ENCODE measurements at places on chromosomes 16 and 17. TPM values are rescaled to one million over a fixed set of nuclear protein-coding genes. Genes with fewer than 3 reads are reported as not detected.

DNA sequence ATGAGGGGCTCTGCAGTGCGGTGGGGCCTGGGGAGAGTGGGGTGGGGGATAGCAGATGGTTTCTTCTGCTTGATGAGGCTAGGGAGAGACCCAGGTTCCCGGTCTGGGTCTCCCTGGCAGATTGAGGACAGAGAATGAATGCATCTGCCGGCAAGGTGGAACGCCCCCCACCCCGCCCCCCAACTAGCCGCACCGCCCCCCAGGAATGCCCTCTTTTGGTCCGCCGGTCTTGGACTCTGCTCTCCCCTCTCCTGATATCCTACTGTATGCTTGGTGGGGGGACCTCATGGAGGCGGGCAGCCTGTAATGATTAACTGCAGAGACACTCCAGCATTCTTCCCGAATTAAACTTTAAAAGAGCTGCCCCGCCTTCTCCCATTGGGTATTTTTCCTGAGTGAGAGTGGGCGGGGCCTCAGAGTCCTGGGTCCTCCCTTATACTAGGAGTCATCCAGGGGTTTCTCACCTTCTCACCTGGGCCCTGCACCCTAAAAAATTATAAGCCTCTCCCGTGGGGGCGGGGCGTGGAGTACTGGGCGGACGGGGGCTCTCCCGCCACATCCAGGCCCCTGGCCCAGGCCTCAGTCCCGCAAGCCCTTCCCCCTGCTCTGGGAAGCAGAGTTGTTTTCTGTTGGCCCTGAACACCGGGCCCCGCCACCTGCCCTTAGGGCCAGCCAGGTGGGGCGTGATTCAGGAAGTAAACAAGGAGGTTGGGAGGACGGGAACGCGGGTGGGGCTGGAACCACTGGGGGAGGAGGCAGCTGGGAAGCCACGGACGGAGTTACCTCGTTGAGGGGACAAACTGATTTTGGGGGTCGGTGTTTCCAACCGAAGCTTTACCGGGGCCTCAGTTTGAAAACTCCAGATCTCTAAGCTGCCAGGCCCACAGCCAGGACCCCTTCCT, 1.5 kb downstream of the GRB7 start:
- H3K27ac ChIP-seq = no peak overlapping the region
- peaks cover 25% of the 10 kb centered on the region for H3K4me1 ChIP-seq
- no peak for DNase-seq
- peaks cover 9% of the 10 kb centered on the region for H3K27me3 ChIP-seq

Gene TBC1D26
- total RNA-seq = 0.14 TPM

- no peaks in the 10 kb centered on the region for H3K36me3 ChIP-seq
- H3K27ac ChIP-seq = peak within 1 kb of the TSS; percentile 14
- peak within 1 kb of the TSS; percentile 48 for H3K4me3 ChIP-seq
- DNase-seq = peak; percentile 18
These were observed at the start of gene MC1R for GRCh38 chr16:89918453-89919347. Gene MC1R (plus strand): TSS chr16:89918862. CDS start chr16:89919259, 397 bp downstream.

DNA sequence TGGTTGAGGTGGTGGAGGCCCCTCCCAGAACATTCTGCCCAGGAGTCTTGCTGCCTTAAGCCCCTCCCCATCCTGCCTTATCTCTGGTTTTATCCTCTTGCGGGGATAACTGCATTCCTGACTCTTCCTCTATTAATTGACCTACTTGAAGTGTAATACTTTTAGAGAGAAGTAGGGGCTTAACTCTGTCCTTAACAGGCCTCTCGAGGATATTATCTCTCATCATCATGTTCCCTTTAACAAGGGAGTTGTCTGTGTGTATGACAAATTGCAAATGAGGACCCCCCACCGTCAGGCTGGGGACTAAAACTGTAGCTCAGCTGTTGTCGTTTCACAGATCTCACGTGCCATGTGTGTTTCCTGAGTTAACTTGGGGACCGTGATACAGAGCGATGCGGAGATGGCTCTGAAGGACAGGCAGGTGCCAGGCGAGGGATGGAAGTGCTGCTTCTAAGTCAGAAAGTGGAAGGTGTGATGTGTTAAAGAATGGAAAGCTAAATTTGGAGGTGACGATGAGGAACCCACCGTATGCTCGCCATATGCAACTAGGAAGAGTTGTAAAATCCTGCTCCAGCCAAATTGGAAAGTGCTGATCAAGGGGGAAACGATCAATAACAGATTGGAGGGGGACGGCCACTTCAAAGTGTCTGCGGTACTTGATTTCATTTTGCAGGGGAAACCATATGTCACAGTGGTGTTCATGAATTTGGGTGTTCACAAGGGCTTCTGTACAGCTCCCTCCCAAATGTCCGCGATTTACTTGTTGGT, 106.3 kb downstream of the RPTOR start:
- no peak for DNase-seq
- H3K4me1 ChIP-seq = peaks cover 37% of the 10 kb centered on the region
- H3K36me3 ChIP-seq = no peaks in the 10 kb centered on the region
- H3K4me3 ChIP-seq = no peak overlapping the region

DNA sequence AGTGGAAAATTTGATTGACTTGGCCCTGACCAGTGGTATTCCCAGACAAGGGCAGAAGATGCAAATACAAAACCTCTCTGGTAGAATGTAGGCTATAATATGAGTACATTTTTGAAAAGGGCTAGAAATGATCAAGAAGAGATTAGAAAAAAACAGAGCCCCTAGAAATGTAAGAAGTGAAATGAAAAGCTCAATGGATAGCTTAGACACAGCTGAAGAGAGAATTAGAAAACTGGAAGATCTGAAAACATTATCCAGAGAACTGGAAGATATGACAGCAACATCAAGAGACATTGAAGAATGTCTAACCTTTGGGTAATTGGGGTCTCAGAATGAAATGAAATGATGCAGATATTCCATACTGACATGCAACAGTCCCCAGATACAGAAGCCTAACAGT, 105.2 kb upstream of the ZNF750 start:
- H3K27me3 ChIP-seq = no peaks in the 10 kb centered on the region
- no peak overlapping the region for H3K4me3 ChIP-seq
- no peak for DNase-seq
- H3K27ac ChIP-seq = no peak overlapping the region

GRCh38 chr17:56913353-56913866, 439 bp downstream of the TRIM25 start:
- H3K27me3 ChIP-seq = no peaks in the 10 kb centered on the region
- peak overlapping the region; percentile 91 for H3K4me3 ChIP-seq
- no peak for DNase-seq
- H3K4me1 ChIP-seq = peaks cover 26% of the 10 kb centered on the region
- peak overlapping the region; percentile 78 for H3K27ac ChIP-seq

All from astrocyte (in vitro differentiated cells and primary cell).